Stimulated activated CD8-positive, alpha-beta memory T cell treated with anti-CD3 and anti-CD28 coated beads, Interleukin-2, amount 100 ng/mL, for 1 hour (primary cell): ENCODE measurements at places on chromosomes 6 and 20.

DNA sequence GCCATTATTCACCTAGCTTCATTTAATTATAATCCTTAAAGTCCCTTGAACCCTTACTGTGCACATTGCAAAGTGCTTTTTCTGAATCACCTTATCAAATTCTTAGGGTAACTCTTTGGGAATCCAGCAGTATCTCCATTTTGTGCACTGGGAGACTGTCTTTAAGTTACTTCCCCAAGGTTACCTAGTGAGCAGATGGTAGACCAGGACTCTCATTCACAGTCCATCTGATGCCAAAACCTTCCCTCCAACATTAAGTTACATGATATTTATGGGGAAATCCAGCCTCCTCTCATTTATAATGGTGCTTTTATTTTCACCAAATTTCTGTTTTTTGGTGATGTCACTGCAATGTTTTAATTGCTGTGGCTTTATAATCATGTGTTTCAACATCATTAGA, 75.7 kb downstream of the NCOA7 start:
- no peak for DNase-seq

GRCh38 chr6:106538145-106538544, 91.2 kb downstream of the RTN4IP1 start:
- DNase-seq = no peak

GRCh38 chr6:168054765-168055560, 24.0 kb downstream of the FRMD1 start:
- DNase-seq = no peak

GRCh38 chr6:56484669-56485068, 158.0 kb downstream of the DST start:
- DNase-seq = no peak

DNA sequence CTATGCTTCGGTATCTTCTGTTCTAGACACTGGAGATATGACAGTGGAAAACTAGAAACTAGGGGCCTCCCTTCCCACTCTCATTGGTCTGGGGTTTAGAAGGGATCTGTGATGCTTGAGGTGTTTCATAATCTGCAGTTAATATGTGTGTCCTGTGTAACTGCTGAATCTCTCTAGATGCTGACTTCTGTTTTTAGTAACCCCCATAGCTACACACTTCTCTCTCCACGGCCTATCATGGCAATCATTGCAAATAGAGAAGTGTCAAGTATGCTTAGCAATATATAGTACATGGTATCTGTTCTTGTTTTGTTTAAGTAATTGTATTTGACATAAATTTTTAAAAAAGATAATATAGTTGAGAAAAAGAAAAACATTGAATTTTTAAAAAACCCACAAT, 394.6 kb upstream of the MMS22L start:
- DNase-seq = no peak

GRCh38 chr6:35492258-35492973, 4.5 kb downstream of the TEAD3 start:
- no peak for DNase-seq

DNA sequence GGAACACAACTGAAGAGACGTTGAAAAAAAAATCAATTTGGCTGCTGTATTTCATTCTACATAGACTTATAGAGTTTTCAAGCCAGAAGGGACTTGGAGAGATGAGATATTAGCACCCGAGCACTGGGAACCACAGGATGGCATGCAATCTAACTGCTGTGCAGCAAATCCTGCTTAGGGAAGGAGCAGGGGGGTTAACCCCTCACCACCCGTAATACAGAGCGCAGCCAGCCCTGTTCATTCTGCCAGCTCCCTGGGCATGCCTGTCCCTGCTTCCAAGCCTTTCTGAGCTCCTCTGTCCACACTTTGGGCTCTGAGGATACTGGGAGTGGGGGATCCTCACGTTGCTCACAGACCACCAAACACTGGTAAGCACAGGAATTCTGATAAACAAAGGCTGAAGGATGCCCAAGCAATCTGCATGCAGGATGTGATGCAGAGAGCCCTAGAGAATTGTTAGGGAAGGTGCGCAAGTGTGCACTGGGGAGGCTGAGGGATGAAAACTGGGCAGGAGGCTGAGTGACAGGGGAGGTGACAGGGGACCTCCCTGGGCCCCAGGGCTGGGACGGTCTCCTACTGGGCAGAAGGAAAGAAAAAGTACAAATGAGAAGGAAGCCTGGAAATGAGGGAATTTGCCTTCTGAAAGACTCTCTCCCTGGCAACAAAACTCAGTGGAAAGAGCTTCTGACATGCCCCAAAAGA, 34.0 kb downstream of the CPNE5 start:
- no peak for DNase-seq

DNA sequence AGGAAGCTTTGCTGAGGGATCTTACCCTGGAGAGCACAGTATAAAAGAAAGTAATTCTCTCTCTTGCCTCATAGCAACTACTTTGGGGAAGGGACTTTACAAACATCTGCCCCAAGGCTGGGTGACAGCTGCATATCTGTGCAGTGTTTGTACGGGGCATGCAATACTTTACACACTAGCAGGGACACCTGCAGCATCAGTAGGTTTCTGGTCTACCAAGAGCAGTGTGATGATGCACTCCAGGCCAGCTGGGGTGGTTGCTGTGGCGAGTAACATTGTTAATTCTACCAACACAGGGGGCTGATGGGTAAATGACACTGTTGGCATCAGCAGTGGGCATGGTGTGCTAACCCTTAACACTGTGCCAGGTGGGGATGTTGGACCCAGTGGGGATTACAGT, 48.0 kb downstream of the ADTRP start:
- no peak for DNase-seq

- no peak for DNase-seq
Measured at GRCh38 chr6:136072691-136073090, 177.4 kb downstream of the MTFR2 start.

DNA sequence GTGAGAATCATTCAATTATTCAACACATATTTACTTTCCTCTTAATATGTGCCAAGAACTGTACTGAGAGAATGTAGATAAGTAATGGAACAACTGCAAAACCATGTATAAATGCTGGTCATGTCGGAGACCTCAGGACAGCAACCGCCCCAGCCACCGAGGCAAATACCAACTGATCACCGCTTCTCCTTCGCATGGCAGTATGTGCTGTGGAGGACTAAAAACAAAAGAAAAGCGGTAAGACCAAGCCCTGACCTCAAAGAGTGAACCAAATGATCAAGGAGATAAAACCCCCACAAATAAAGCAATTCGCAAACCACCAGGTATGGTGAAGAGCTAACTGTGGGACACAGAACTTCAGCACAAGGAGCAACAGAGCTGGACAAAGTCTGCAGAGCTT, 104.3 kb downstream of the TRERF1 start:
- no peak for DNase-seq

GRCh38 chr20:35326021-35326739, 34.0 kb upstream of the FAM83C start:
- no peak for DNase-seq

GRCh38 chr6:144377586-144378210, 92.6 kb downstream of the UTRN start:
- no peak for DNase-seq

GRCh38 chr6:56037601-56038000, 162.2 kb upstream of the BMP5 start:
- DNase-seq = no peak

- no peak for DNase-seq
Measured at GRCh38 chr6:15901141-15902115, 227.5 kb upstream of the MYLIP start.

GRCh38 chr6:157099912-157100593, 223.3 kb downstream of the TMEM242 start:
- peak; percentile 21 for DNase-seq

DNA sequence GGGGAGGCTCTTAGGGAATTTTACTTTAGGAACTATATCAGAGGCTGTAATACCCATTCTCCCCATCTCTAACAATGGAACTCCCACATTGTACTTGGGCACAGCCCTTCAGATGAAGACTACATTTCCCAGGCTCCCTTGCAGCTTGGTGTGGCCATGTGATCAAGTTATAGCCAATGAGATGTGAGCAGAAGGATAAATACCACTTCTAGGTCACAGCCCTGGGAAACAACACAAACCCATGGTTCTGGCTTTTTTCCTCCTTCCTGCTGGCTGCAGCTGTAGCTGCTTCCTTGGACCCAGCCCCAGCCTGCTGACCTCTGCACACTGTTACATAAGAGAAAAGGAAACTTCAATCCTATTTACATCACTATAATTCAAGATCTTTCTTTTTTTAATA, 445.9 kb upstream of the JARID2 start:
- no peak for DNase-seq

- no peak for DNase-seq
Measured at GRCh38 chr6:3813150-3813780, 35.9 kb upstream of the FAM50B start.

DNA sequence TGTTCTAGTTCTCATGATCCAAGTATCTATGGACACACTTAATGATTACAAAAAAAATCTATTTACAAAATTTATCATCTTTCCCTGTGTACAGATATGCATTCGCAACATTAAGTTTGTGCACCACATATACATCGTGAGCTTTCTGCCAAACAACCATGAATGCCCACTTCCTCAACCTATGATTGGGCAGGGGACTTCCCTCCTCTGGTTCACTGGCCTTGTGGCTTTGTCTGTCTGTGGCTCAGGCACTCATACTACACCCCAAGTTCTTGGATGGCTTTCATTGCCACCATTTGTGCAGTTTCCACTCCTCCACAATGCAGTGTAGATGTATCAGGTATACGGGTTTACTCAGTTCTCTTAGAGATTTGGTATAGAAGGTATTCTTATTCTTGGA, 74.9 kb downstream of the HS3ST5 start:
- no peak for DNase-seq

GRCh38 chr6:40778918-40779317, 191.8 kb upstream of the LRFN2 start:
- no peak for DNase-seq

DNA sequence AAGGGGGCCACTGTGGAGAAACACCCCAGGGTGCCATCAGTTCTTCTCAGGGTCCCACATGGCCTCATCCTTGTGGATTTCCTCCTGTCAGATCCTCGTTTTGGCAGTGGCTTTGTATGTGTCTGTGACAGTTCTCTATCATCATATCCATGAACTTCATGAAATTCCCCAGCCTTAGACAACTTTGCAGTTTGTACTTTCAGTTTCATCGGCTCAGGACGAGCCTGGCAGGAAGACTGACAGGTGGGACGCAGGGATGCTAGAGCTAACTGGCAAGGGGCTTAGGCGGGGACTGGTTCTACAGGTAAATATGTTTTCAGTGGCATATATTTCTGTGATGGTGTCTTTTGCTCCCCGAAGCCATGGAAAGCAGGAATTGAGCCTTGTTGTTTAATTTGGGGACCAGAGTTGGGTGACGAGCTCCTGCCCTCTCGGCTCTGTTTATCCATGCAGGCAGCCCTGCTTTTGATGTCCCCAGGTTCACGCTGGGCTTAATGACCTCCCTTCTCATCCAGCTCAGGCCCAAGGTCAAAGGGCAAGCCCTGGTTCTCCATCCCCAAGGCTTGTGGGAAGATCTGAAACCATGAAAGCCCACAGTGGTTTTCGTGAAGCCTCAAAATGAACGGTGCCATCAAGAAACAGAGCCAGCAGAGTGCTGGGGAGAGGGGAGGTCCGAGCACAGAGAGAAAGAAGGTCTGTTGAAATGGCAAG, 11.2 kb downstream of the SDCBP2 start:
- no peak for DNase-seq

DNA sequence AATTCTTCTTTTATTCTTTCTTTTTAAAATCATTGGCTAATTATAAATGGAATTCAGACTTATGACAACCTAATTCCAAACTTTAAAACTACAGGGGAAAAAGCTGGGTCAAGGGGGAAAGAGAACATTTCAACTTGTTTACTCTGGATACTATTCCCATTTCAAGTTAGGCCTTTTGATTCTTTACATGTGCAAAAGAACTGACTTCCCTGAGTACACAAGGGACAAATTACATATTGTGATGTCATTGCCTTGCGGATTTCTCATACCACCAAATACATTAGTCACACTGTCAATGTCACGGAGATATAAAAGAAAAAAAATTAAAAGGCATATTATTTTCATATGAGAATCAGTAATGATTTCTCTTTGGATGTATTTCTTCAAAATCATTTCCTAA, 96.5 kb upstream of the TBX18 start:
- DNase-seq = no peak
